Esophagus muscularis mucosa (tissue), 4 donors: ENCODE measurements at places on chromosomes 12 and 14. TPM values are rescaled to one million over a fixed set of nuclear protein-coding genes. Genes with fewer than 3 reads are reported as not detected.

DNA sequence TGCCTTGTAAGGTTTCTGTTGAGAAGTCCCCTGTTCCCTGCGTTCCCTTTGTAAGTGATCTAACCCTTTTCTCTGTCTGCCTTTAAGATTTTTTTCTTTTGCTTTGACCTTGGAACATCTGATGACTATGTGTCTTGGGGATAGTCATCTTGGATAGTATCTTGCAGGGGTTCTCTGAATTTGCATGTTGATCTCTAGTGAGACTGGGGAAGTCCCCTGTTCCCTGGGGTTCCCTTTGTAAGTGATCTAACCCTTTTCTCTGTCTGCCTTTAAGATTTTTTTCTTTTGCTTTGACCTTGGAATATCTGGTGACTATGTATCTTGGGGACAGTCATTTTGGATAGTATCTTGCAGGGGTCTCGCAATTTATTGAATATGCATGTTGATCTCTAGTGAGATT, 38.2 kb upstream of the TMX1 start:
- DNase-seq: no peak

DNA sequence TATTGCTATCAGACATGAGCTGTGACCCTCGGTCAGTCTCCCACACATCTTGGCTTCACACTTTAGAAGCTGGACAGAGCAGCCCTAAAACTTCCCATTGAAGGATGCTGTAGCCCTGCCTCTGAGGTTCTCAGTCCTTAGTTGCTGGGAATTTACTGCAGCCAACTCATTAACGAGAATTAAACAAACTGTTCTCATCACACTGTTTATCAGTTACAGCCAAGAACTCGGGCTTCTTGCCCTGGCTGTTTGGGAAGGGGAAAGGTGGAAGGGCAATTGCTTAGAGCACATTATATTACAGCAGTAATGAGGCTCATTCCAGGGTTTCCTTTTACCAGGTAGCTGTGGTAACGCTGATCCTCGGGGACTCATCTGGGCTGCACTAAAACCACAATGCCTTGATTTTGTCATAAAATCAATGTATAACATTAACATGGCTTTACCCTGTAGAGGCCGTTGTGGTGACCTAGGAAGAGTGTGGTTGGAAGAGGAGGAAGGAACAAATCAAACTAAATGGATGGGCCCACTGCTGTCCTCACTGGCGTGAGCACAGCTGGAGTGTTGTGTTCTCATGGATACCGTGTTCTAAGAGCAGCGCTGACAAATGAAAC, 87.1 kb downstream of the GPR135 start:
- DNase-seq: no peak

DNA sequence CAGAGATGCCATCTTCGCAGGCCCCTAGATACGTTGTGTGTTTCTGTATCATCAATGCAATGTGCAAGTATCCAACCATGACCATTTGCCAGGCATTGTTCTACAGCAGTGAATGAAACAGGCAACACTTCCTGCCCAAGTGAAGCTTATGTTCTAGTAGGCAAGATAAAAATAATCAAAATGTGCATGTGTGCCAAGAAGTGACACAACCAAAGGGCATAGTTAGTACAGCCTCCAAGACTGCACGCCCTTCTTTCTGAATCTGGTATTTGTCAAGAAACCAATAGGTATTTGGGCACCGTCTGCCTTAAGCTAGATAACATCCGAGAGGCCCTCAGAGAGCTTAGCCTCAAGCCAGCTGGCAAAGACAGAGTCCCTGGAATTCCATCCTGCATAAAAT, 152.0 kb downstream of the TMEM132C start:
- DNase-seq: no peak

Gene LRTM2
- total RNA-seq: not detected

DNA sequence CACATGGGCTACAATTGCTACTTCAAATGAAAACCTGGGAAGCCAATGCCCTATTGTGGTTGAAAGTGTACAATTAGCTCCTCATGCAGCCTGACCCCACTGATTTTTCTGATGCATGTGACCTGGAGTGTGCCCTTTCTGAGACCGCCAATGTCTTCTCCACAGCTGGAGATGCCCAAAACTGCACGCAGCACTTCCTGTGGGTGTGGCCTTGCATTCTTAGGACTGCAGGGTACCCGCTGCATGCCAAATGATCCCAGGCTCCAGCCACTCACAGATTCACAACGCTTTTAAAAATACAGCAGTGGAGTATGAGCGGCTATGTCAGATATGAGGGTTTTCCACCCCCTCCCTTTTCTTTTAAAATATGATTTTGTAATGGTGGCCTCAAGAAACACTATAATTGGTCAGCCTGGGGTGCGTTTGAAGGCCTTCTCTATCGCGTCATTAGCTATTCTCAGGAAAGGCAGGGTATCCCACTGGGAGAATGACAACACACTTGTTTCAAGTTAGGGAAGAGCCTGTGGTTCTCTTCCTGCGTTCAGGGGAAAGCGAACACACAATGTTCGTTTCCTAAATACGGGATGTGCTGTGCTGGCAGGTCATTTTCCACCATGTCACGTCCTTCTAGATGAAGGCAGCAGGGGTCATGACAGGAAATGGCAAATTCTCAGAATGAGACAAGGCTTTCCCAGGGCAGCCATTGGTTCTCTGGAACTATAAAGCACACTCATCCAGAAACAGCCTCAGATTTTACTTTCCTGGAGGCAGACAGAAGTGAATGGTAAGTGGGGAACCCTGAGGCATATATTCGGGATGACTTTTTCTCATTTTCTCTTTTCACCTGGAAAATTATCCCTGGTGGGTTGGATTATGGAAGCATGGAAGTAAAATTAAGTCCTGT, at the start of gene APOLD1:
TSS of gene APOLD1 (plus strand) at position 749 of the 904 bp plus-strand sequence. CDS start at position 782, 33 bp downstream.
- DNase-seq: no peak

DNA sequence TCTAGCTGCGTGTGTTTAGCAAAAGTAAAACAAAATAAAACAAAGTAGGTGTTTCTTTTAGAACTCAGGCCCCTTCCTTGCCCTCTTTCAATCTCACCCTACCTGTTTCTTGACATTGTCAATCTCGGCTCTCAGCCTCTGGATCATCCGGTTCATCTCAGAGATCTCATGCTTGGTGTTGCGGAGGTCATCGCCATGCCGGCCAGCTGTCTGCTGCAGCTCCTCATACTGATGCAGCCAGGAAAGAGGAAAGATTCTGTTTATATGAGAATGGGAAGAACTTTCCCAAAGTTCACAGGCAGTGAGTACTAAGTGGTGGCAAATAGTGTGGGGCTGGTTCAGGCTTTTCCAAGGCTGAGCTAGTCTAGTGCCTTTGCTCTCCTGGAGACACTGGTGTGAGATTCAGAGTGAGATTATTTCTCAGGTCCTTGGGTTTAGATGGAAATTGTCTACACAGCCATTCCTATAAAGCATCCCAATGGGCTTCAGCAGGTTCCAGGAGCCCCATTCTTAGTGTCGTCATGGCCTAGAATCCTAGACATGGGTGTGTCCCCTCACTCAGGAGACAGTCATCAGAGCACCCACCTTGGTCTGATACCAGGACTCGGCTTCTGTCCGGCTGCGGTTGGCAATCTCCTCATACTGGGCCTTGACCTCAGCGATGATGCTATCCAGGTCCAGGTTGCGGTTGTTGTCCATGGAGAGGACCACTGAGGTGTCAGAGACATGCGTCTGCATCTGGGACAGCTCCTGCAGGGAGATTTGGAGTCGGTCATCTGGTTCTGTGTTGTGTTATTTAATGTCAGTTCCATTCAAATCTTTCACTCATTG, 3.0 kb downstream of the KRT5 start:
- DNase-seq: peak; percentile 72

DNA sequence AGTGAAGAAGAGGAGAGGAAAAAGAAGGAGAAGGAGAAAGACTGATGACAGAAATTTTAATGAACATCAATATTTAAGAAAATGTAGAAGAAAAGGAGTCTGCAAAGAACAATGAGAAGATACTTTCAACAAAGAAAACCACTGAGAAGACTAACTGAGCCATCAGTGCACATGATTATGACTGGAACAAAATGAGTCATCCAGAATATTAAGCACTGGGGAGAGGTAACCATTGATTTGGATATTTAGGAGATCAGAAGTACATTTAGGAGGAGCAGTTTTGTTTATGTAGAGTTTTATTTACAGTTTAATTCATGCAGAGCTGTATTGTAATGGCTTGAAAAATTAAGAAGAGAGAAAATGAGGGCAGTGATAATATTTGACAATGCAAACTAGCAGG, 159.1 kb downstream of the C12orf50 start:
- DNase-seq: no peak

- no peak for DNase-seq
Observed at GRCh38 chr14:70664698-70665447, 23.2 kb downstream of the TTC9 start.

- no peak for DNase-seq
Observed at GRCh38 chr12:57165741-57166140, 18.3 kb upstream of the LRP1-AS start.

- no peak for DNase-seq
Observed at GRCh38 chr14:102965282-102965681, 42.8 kb downstream of the AMN start.

DNA sequence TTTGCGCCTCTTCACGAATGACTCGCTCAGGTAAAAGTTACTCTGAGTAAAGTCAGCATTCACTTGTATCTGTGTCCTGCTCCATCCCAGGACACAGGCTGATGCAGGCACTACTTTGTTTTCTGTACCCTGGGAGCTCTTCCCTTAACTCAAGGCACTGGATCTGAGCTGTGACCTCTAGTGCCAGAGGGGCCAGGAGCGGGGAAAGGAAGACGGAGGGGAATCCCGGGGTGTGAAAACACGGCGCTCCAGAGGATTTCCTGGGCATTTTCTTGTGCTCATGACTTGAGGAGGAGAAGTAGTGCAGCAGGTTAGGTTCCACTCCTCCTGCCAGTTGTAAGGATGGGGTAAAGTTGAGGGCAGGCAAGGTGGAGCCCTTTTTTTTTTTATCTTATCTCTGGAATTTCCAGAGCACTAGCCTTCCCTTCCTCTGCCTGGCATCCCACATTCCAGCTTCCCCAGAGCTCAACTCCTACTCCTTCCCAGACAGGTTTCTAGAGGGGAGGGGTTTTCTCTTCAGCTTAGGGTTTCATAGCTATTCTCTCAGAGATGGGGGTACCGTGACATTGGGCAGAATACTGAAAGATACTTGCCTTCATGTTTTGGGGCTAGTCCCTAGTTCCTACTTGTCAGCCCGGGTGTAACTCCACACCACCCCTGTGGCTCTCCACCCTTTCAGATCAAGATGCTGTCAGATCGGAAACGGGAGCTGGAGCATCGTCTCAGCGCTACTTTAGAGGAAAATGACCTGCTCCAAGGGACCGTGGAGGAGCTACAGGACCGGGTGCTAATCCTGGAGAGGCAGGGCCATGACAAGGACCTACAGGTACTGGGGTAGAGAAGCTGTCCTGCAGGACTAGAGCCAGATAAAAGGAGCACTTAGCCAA, 52.3 kb downstream of the RAB35 start:
- no peak for DNase-seq

- DNase-seq: no peak
Observed at GRCh38 chr12:121883315-121883660, 5.3 kb upstream of the PSMD9 start.

- no peak for DNase-seq
Observed at GRCh38 chr12:52657250-52657902, 5.4 kb upstream of the KRT2 start.

Gene MSI1
- 0.11 TPM for total RNA-seq

DNA sequence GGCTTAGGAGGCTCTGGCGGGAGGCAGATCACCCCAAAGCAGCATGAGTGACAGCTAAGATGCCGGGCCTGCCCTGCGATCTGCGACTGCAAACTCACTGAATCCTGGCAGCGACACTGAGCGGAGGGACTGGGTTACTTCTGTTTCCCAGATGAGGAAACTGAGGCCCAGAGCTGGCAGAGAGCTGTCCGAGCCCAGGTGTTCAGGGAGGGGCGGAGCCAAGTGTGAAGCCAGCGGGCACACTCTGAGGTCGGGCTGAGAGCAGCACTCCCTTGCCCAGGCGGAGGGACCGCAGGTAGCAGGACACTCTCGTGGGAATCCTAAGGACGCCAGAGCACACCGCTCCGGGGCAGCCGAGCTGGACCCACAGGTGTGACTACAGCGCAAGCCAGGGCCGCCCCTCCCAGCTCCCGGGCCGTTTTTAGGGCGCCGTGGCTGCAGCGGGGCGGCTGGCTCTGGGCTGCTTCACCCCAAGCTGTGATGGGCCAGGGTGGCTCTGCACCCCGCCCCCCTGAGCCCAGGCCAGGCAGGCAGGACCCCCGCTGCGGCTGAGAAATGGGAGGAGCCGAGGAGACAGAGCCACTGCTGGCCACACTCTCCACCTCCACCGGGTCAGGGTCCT, 27.4 kb downstream of the MMP17 start:
- DNase-seq: no peak

Gene KLHL33
- 0.92 TPM for total RNA-seq

Gene TNFAIP2
- 104 TPM for total RNA-seq

Gene PARP2
- 5.8 TPM for total RNA-seq

GRCh38 chr12:19894803-19895202, 455.5 kb downstream of the AEBP2 start:
- no peak for DNase-seq
